ENCODE measurements at places on chromosomes 12 and 14. TPM values are rescaled to one million over a fixed set of nuclear protein-coding genes. Genes with fewer than 3 reads are reported as not detected.

- no peak for DNase-seq
Observed at GRCh38 chr12:26156201-26156871, 31.5 kb upstream of the BHLHE41 start.

GRCh38 chr12:1595026-1595561 is 713 bp upstream of the FBXL14 start:
- no peak for DNase-seq

DNA sequence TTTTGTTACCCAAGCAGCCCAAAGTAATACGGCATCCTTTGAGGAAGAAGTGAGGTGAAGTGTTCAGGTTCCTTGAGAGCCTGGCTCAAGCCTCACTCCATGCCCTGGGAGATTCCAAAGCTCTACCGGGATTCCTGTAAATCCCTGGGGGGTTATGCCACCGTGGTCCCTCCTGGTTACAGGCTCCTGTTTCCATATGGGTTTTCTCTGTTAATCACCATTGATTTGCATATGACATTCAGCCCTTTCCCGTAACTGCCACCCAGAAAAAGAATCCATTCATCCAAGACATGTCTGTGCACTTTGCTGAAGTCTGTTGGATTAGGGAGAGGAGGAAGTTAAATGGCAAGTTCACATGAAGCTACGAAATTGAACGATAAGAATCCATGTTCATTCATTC is 27.9 kb upstream of the CCDC60 start:
- no peak for DNase-seq

GRCh38 chr14:68691031-68691791 is 101.7 kb downstream of the ZFP36L1 start:
- DNase-seq, result no peak

GRCh38 chr14:63901434-63902085 is 48.8 kb downstream of the SYNE2 start:
- DNase-seq, result no peak

GRCh38 chr14:39406560-39406959 is 25.7 kb downstream of the FBXO33 start:
- no peak for DNase-seq

DNA sequence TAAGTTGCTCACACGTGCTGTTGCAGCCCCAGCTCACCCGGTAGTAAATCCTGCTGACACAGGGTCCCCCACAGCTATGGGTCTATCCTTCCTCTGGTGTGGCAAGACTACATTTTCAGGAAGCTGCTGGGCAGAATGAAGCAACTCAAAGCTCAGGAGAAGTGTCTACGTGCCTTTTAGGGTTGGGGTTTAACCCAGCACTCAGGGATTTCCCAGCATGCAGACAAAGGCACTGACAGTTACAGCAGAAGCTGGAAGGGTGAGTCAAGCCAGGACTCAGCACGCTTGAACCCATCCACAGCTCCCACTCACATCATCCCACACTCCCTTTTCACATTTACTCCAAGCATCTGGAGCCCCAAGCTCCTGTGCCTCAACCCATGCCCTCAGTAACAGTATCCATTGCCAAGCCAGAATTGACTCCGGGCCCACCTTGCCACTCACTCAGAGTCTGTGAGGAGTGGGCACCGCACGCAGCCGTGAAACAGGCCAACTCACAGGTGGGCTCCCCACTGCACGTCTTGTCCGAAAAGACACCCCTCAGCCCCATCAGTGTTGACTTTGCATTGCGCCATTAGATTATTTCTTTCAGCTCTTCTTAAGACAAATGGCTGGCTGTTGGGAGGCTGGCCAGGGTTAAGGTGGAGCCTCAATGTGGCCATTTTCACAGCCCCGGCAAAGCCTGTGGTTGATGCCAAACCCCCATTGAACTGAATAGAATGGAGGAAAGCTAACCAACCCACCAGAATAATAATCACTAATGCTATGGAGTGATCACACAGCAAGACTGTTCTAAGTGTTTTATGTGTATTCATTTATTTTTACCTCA is 59.6 kb downstream of the ZFP36L1 start:
- DNase-seq, result peak; percentile 53

DNA sequence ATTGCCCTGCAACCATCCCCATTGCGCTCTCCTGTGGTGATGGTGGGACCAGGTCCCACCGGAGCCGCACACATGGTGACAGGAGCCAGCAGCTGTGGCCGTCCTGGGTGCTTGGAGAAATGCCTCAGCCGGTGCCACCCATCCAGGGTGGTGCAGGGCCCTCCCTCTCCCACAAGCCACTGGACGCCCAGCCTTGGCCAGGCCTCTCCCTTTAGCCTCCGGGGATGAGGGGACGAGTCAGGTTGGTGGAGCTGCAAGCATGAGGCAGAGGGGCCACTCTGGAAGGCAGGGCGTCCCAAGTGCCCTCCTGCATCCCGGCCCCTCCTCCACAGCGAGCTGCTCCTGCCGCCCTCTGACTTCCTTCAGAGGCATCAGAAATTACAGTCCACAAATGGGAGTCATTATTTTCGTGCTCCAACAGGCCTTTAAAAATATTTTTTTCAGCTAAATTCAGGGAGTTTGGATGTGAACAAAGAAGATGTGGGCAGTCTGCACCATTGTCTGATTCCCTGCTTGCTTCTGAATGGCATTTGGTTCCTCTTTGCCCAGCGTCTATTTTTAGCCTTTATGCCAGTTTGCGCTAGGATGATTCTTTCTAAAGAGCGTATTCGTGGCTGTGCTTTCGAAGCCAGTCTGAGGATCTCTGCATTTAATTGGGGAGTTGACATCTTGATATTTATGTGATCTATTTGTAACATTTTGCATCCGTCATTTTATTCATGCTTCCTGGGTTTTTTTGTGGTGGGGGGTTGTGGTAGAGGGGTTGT is 189.4 kb downstream of the ADGRD1 start:
- no peak for DNase-seq

GRCh38 chr12:75917715-75918114 is 113.9 kb downstream of the PHLDA1 start:
- DNase-seq, result no peak

DNA sequence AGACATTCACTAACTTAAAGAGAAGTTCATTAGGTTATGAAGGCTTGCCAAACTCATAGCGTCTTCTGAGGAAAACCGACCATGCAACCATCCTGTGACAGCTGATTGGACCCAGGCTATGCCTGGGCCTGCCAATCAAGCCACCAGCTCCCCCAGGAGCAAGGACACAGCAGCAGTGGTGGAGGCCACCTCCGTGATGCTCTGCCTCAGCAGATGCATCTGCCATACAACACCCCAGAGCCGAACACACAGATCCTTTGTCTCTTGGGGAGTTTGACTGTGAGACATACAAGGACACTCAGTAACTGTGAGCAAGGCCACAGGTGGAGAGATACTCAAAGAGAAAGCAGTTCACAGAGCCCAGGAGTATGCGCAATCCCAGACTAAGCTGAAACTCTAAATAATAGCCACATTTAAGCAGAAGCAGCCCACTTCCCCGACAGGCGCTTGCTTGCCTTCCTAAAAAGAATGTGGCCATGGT is 10.0 kb upstream of the CNIH1 start:
- no peak for DNase-seq

DNA sequence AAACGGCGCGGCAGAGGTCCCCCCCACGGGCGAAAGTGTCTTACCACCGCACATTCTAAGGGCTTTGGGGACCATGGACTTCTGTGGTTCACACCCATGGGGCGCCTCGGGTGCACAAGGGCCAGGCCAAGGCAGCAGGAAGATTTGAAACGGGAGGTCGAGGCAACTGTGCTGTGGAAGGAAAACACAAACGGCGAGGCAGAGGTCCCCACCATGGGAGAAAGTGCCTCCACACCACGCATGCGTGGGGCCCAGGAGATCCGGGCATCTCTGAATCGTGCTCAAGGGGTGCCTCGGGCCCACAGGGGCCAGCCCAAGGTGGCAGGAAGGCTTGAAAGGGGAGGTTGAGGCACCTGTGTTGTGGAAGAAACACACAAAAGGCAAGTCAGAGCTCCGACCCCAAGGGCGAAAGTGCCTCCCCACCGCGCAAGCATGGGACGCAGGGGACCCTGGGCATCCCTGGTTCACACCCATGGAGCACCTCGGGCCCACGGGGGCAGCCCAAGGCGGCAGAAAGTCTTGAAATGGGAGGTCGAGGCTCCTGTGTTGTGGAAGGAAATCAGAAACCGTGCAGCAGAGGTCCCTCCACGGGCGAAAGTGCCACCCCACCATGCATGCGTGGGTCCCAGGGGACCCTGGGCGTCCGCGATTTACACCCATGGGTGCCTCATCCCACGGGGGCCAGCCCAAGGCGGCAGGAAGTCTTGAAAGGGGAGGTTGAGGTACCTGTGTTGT is 371.0 kb downstream of the ALG10 start:
- DNase-seq, result peak; percentile 21

DNA sequence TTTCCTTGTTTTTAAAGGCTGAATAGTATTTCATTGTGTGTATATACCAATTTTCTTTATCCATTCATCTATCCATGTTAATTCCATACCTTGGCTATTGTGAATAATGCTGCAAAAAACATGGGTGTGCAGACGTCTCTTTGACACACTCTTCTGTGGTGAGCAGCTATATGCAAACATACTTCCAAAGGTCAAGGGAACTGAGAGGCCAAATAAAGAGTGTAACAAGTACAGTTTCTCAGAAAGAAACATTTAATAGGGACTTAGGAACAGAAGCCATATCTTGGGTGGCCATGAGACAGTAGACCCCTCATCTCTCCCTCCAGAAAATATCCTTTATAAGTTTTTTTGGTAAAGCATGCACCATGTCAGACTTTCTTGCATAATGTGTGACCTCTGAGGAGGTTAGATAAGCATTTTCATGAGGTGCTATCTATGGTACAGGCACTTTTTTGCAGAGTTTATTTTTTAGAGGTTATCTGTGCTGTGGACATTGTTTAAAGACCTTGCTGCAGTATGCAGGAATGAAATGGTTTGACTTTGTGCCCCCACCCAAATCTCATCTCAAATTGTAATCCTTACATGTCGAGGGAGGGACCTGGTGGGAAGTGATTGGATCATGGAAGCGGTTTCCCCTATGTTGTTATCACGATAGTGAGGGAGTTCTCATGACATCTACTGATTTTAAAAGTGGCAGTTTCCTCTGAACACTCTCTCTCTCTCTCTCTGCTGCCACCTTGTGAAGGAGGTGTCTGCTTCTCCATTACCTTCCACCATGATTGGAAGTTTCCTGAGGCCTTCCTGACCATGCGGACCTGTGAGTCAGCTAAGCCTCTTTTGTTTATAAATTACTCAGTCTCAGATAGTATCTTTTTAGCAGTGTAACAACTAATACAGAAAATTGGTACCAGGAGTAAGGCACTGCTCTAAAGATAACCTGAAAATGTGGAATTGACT is 1202.3 kb downstream of the GALC start:
- no peak for DNase-seq

DNA sequence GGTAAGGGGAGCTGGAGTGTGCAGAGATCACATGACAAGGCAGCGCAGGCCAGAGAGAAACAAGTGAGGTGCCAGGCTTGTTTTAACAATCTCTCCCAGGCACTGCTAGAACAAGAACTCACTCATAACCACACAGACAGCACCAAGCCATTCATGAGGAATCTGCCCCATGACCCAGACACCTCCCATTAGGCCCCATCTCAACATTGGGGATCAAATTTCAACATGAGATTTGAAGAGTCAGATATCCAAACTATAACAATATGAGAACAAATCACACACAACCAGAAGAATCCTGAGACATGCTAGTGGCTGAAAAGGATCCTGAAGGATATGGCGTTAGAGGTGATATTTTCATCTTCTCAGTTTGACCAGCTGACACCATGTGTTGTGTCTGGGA is 21.9 kb downstream of the OR6J1 start:
- no peak for DNase-seq

GRCh38 chr12:124883263-124884130 is 19.8 kb upstream of the SCARB1 start:
- DNase-seq, result no peak

DNA sequence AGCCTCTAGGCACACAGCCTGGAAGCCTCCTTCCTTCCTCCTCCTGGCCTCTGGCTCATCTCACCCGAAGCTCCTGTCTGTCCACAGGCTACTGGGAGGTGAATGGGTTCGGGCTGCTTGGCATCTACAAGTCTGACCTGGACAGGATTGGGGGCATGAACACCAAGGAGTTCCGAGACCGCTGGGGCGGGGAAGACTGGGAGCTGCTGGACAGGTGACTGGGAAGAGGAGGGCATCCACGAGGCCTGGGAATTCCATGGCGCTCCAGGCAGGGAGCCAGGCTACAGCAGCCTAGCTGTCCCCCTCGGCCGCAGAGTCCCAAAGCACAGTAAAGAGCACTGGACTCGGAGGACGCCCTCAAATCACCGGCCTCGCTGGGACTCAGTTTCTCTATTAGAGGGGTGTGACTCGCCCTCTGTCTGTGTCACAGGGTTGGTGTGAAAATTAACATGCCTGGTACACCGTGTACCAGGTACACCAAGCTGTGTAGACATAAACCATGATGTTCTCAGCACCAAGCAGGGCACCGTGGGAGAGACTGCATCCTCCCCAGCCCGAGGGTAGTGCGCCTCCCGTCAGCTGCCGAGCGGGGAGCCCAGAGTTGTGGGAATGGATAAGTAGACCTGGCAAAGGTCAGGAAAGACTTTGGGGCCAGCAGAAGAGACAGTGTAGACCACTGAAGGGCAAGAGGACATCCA is 99.6 kb downstream of the B4GALNT3 start:
- no peak for DNase-seq

DNA sequence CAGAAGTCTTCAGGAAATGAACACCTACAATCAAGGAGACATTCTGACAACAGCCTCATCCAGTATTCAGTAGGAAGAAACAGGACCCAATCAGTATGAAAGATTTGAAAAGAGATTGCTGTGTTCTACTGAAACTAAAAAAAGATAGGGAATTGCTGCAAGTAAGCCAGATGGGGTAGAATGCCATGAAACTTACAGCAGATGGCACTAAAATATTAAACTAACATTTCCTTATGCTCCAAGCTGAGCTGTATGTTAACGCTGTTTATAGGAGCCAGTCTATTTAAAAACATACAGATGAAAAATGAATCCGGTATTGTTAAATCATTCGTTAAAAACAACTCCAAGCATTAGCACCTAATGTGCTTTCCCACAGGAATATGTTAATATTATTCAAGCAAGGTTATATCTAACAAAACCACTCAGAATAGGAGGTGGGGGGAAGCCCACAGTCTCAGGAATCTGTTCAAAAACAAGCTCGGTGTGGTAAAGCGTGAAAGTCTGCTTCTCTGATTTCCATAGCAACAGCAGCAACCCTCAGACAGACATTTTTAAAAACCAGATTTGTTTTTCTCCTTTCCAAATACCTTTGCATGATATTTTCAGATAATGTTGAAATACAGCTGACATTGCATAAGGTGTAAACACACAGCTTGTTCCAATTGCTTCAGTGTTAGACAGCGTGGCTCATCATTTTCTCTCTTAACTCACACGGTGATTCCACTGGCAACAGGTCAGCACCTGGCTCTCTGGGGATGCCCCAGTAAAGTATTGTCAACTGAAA is 131.4 kb upstream of the CCDC175 start:
- no peak for DNase-seq

The WNT5B gene
- total RNA-seq, result 3.2 TPM

The SDS gene
- not detected for total RNA-seq
